ENCODE measurements at places on chromosomes 1 and 21.

GRCh38 chr1:8889925-8890785, 11.7 kb upstream of the ENO1 start:
- peak; percentile 82 for DNase-seq

- DNase-seq: no peak
Measured at GRCh38 chr21:35469498-35469897, 420.4 kb upstream of the RUNX1 start.

DNA sequence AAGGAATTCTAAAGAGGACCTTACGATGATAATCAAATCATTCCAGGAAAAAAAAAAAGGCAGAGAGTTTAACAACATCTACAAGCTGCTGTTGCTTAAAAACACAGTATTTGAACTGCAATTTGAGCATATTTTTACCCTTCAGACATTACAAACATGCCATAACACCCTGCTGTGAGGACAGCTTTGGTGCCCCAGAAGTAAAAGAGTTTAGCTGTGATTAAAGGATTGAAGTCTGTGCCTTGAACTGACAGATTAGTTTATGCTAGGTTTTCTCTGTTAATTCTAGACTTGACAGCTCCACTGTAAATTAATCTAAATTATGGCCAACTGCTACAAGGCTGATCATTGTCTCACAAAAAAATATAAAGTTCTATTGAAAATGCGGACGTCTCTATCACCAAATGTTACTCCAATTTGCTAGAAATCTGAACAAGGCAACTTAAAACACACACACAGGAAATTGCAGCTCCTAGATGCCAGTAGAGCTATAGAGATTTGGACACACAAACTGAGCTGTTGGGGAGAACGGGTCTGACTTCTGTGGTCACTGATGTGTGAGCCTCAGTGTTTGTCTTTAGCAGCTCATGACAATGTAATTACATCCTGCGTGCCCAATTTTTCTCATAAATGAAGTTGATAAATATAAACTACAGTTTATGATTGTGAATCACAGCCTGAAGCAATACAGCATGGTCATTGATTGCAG, 217.9 kb downstream of the NTNG1 start:
- no peak for DNase-seq

DNA sequence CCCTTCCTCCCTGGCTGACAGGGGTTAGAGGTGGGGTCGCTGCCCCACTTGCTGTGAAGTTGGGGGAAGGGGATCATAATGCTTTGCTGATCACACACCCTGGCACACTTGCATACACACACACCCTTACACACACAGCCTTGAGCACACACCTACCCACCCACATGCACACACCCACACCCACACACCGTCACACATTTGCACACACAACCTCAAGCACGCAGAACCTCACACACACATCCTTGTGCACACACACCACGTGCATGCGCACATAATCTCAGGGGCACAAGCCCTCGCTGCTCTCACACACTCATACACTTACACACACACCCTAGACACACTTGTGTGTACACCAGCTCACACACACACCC, 16.4 kb upstream of the TNFRSF8 start:
- no peak for DNase-seq

GRCh38 chr1:90325168-90325567, 330.3 kb downstream of the ZNF326 start:
- no peak for DNase-seq

DNA sequence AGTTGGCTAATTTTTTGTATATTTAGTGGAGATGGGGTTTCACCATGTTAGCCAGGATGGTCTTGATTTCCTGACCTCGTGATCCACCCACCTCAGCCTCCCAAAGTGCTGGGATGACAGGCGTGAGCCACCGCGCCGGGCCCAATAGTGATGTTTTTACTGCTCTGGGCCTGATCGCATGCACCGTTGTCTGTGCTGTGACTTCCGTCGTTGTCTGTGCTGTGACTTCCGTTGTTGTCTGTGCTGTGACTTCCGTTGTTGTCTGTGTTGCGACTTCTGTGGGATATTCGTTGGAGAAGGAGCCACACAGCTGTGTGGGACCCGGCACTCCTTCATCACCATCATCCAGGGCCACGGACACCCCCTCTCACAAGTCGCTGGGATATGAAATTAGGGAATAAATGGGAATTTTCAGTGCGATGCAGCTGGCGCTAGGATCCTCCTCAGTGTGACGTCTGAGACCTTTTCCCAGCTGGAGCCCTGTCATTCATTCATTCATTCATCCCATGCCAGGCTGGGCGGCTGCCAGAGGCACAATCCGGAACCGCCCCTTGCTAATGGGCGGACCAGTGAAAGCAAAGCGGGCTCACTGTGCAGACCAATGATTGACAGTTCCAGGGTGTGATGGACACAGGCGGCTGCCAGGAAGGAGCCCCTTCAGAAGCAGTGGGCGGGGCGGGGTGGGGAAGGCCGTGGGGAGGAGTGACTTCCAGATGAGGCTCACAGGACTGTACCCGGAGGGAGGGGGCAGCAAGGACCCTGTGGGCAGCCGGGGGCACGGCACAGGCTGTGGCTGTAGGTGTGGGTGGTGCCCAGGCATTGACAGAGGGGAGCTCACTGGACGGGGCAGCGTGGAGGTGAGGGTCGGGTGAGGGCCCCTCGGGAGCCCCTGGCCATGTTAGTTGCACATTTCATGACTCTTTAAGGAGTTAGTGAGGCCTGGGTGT, 48.9 kb downstream of the PRKCZ start:
- DNase-seq: no peak

- DNase-seq: no peak
Measured at GRCh38 chr1:20165522-20165951, 20.4 kb upstream of the UBXN10 start.

GRCh38 chr1:237542525-237543418, 347.9 kb downstream of the ZP4 start:
- DNase-seq: no peak

DNA sequence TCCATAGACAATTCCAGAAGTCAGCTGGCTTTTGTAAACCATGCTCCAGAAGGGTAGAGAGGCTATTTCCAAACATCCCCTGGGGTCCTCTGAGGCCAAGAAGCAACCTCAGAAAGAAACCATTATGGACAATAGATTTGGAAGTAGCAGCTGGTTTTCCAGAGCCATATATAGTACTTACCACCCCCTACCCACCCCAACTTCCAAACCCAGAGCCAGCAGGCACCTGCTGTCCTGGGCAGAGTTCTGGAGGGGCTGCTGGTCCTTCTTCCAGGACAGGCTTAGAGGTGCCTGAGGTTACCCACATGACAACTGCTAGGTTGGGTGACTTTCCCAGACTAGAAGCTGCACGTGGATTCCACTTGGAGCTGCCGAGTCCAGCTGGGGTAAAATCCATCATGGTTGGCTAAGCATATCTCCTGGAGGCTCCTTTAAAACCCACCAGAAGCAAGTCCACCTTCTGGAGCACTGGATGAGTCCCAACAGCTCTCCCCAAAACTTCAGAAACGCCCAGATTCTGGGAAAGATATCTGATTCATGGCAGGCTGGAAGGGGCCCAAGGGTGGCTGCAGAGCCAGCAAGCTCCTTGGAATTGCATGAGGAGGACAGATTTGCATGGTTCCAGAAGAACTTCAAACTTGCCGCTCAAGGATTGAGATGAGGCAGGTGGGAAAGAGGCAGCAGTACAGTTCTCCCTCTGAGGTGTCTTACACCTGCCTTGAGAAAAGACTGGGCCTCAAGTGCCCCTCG, 5.8 kb downstream of the MYCL start:
- no peak for DNase-seq

- no peak for DNase-seq
Measured at GRCh38 chr1:59007429-59007819, 223.6 kb upstream of the JUN start.

DNA sequence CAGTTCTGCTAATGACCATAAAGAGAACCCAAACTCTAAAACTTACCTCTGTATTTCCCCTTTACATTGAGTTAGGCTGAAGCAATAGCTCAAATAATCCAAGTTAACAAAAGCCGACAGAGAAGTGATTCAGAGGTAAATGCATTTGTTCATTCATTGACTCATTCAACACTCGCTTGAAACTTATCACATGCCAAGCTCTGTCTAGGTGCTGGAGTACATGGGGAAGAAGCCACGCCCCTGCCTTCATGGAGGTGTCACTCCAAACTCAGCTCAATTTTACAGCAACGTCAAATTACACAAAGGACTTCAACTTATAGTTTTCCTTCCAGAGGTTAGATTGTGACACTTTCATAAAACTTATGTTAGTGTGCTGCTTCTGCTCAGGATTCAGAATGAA, 45.8 kb downstream of the SLC25A24 start:
- DNase-seq: peak; percentile 76

- DNase-seq: no peak
Measured at GRCh38 chr1:52751589-52752483, 25.6 kb downstream of the ZYG11B start.

DNA sequence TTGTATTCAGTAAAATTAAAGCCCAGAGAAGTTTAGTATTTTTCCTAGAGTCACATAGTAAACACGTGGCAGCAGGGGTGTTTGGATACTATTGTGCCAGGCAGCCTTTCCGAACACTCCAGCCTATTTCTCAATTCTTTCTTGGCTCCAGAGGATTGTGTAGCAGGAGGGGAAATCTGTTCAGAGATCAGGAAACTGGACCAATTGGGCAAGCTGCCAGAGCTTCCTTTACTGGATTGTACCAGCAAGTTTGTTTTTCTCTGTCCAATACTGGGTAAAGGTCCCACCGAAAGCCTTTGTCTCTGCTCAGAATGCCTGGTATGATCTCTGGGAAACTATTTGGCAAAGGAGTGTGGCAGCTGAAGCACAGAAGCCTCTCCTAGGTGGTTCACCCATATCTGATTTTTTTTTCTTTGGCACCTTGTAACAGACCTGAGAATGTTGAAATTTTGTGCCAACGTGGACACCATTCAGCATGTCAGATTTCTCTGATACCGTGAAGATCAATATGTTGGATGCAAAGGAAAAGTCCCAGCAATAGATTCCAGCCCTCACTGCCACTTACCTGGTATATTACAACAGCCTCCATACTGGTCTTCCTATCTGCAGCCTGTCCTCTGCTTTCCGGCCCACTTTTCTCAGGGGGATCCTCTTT, 126.2 kb downstream of the FGGY start:
- DNase-seq: no peak

- DNase-seq: no peak
Measured at GRCh38 chr1:228727681-228728171, 7.6 kb upstream of the RHOU start.

DNA sequence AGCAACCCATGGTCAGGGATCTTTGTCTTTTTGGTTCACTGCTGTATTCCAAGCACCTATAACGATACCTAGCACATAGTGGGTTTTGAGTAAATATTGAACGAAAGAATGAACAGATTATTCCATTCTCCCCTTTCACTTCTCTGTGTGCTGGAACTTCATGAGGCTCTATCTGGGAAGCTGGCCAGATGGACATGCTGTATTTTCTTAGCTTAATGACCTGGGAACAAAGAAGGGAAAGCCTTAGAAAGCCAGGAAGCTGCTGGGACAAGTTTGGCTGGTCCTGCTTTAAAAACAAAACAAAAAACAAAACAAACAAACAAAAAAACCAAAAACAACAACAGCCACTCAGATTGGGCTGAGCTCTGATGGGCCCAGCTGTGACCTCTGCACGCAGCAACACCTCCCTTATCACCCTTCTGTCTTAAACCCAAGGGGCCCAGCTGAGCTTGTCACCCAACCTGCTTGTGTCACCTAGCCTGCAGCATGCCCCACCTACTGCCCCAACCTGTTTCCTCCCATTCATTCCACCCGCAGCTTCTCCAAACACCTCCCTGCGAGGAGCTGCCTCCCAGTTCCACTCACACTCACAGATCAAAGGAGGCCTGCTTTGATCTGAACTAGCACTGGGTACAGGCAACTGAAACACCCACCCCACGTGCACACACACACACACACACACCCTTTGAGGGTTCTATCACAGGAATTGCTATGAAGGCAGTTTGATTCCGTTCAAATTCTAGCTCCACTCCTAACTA, 37.1 kb downstream of the SLC30A1 start:
- no peak for DNase-seq

DNA sequence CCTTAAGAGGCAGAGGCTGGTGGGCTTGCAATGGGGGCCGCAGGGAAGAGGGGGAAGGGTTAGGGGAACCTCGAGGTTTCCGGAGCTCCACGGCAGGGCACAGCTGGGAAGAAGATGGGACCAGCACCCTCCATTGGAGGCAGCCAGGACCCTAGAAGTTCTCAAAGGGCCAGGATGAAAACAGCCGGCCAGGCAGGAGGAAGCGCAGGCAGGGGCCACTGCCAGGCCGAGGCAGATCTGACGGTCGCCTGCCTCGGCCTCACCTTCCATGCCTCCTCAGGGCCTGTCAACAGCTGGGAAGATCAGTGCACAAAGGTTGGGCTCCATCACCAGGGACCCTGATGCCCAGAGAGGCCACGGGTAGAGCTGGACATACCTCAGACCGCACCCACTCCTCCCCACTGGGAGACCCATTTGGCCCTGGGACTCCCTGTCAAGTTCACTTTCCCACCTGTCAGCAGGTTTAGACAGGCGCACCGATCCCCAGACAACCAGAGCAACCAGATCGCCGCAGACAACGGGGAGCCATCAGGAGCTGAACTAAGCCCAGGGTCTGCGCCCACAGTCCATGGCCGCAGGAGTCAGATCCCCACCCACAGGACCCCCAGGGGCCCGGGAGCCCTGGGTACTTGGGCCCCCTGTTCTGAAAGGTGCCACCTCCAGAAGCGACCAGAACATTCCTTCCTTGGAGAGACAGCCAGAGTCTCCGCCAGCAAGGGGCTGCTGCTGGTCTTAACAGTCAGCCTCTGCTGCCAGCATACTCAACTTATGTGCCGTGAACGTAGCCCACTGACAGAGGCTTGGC, 2.2 kb downstream of the SLC19A1 start:
- DNase-seq: no peak
